ENCODE measurements at places on chromosomes 7 and 10. TPM values are rescaled to one million over a fixed set of nuclear protein-coding genes. Genes with fewer than 3 reads are reported as not detected.

- no peak for DNase-seq
Observed at GRCh38 chr7:88449410-88449809, 142.7 kb upstream of the STEAP4 start.

- no peak for DNase-seq
Observed at GRCh38 chr7:155252892-155253501, 44.7 kb upstream of the INSIG1 start.

Gene CRPPA
- 7.1 TPM for total RNA-seq

DNA sequence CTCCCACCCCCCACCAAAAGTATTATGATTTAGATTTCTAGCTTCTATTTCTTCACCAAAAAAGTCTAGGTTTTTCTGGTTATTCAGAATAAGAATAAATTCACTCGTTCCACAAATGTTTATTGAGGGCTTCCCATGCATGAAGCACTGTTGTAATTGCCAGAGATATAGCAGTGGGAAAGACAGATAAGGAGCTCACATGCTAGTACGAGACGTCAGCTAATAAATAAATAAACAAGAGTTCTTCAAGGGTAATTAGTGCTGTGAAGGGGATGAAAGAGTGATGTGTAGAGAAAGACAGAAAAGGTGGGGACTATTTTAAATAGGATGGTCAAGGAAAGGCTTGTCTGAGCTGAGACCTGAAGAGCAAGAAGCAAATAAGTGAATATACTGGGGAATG, 38.1 kb upstream of the SEPTIN7 start:
- DNase-seq: no peak

DNA sequence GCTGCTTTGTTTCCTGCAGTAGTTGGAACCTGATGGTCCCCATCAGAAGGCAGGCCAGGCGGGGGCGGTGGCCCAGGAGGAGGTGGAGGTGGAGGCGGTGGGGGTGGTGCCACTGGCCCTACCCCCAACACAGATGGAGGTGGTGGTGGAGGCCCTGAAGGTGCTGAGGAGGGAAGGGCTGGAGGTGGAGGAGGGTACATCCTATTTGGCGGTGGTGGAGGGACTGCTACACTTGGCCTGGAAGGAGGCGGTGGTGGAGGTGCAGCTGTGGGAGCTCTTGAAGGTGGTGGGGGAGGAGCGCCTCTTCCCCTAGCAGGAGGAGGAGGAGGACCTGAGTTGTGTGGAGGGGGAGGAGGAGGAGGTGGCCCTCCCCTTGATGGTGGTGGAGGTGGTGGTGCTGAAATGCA, 36.8 kb downstream of the LMOD2 start:
- no peak for DNase-seq

- DNase-seq: no peak
Observed at GRCh38 chr7:46707973-46708372, 786.9 kb upstream of the IGFBP3 start.

Measured in Right ventricle myocardium inferior (tissue), 1 donor.